ENCODE measurements at places on chromosomes 2 and 18. TPM values are rescaled to one million over a fixed set of nuclear protein-coding genes. Genes with fewer than 3 reads are reported as not detected.
A peak's percentile ranks its signal among the peaks of the same experiment; 100 is the strongest.

- no peak for DNase-seq
These were observed 19.3 kb downstream of the OXER1 start for GRCh38 chr2:42744545-42745082.

BMPR2 gene
- 31.2 TPM for polyA plus RNA-seq

DNA sequence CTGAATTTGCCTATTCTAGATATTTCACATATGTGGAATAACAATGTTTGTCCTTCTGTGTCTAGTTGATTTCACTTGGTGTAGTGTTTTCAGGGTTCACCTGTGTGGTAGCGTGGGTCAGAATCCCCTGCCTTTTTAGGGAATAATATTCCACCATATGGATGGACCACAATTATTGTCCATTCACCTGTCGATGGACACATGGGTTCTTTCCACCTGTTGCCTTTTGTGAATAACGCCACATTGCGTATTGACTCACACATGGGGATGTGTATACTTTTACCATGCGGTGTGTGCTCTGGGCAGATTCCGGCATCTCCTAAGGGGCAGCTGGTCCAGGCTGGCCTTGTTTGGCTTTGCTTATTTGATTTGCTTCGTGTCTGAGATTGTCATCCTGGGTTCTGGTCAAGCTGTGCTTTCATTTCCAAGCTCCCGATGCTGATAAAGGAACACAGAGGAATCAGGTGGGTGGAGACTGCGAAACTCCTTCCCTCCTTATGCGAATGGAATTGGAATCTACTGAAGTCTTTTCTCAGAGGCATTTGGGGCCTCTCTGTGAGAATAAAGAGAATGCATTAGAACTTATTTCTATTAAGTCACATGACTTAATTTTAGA is 18.9 kb upstream of the ALLC start:
- no peak for DNase-seq

FLACC1 gene
- 0.14 TPM for polyA plus RNA-seq

GRCh38 chr18:56637711-56638231 is 621 bp downstream of the TXNL1 start:
- no peak for DNase-seq

GRCh38 chr2:199762963-199763362 is 88.0 kb downstream of the FTCDNL1 start:
- DNase-seq = no peak

GRCh38 chr18:2312440-2312839 is 258.9 kb downstream of the METTL4 start:
- no peak for DNase-seq

DNA sequence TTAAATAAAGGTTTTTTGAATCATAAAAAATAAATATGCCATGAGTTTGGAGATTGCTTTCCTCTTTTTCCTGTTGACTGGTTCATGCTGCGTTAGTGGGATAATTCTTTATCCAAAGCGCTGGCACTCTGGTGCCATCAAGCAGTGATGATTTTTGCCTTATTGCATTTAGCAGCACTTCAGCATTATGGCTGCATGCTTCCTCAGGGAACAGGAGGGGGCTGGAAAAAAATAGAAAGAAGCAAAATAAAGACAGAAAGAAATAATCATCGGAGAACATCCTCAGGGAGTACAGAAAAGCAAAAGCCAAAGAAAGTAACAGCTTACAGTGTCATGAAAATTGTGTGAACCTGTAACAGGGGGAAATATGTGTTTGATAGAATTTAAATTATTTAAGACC is 1408.2 kb upstream of the PIK3C3 start:
- DNase-seq = no peak

DNA sequence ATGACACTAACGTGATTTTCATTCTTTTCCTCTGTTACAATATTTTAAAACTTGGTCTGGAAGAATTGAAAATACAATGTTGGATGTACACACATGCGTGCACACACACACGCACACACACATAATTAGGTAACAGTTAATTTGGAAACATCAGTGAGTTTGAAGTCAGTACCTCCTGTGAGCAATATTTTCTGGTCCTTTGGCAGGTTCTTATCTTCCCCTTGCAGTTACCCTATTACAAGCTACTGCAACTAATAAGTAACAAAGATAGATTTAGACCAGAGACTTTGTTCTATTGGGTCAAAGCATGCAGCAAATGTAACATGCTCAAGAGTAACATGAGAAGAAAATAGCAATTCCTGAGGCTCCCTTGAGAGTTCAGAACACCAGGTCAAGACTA is 73.3 kb downstream of the ZNF385B start:
- no peak for DNase-seq

- no peak for DNase-seq
These were observed 2.7 kb downstream of the STK16 start for GRCh38 chr2:219247678-219248642.

- peak; percentile 62 for DNase-seq
These were observed 156.7 kb downstream of the ARHGAP28 start for GRCh38 chr18:6885992-6886796.

- DNase-seq = no peak
These were observed 287.4 kb upstream of the HDAC4 start for GRCh38 chr2:239688122-239688681.

GRCh38 chr2:45337481-45337880 is 273.6 kb downstream of the SRBD1 start:
- DNase-seq = no peak

DNA sequence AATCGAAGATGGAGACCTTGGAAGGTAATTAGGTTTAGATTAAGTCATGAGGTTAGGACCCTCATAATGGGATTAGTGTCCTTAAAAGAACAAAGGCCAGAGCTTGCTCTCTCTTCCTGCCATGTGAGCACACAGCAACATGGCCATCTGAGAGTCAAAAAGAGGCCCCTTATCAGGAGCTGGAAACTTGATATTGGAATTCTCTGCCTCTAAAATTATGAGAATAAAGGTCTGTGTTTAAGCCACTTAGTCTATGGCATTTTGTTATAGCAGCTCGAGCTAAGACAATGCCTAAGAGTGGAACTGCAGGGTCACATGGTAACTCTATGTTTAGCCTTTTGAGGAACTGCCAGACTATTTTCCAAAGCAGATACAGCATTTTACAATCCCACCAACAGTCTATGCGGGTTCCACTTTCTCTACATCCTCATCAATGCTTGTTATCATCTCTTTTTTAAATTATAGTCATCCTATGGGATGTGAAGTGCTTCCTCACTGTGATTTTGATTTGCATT is 42.4 kb downstream of the THADA start:
- DNase-seq = no peak

DNA sequence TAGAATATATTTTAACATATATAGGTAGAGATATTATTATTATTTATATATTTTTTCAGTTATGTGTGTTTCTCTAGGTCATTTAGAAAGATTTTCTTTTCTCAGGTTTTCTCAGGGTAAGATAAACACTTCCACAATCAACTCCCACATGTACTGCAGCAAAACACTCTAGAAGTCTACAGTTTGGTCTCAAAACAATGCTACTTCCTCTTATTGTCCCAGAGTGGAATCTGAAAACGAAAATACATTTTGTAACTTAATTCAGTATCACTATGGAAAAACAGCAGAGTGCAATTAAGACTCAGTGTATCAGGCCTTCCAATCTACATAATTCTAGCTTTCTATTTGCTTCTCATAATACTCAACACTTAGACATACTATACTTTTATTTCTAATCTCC is 190.1 kb upstream of the SLC35G4 start:
- DNase-seq = peak; percentile 38

- peak; percentile 78 for DNase-seq
These were observed 118.4 kb downstream of the SH3BP4 start for GRCh38 chr2:235070063-235070706.

DNA sequence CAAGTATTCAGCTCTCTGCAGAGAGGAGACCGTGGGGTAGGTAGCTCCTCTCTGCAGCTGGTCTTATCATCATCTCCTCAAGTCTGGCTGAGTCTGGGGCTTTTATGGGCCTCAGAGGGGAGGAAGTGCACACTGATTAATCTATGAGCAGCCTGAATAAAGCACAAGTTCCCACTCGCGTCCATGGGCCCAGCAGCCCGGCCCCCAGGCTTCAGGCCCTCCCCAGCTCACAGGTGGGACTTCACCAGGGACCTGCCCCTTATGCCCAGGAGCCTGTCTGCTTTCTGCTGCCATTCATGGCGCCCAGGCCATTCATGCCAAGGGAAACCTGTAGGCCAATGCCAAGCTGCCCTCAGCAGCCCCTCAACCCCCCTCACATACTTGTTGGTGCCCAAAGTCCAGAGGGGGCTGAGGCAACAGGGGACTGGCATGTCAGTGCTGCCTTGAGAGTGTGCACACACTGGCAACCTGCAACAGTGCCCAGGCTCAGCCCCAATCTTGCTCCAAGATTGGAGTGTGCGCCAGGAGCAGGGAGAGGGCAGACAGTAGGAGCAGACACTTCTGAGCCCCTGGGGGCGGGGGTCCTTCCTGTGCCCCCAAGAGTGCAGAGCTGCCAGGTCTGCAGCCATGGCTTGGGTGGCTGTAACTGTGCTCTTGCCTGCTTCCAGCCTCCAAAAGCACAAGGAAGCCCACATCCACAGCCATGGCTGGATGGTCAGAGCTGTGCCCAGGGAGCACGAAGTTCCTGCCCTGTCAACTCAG is 375.6 kb upstream of the VWC2L start:
- DNase-seq = no peak

RAB27B gene
- polyA plus RNA-seq = not detected

DNA sequence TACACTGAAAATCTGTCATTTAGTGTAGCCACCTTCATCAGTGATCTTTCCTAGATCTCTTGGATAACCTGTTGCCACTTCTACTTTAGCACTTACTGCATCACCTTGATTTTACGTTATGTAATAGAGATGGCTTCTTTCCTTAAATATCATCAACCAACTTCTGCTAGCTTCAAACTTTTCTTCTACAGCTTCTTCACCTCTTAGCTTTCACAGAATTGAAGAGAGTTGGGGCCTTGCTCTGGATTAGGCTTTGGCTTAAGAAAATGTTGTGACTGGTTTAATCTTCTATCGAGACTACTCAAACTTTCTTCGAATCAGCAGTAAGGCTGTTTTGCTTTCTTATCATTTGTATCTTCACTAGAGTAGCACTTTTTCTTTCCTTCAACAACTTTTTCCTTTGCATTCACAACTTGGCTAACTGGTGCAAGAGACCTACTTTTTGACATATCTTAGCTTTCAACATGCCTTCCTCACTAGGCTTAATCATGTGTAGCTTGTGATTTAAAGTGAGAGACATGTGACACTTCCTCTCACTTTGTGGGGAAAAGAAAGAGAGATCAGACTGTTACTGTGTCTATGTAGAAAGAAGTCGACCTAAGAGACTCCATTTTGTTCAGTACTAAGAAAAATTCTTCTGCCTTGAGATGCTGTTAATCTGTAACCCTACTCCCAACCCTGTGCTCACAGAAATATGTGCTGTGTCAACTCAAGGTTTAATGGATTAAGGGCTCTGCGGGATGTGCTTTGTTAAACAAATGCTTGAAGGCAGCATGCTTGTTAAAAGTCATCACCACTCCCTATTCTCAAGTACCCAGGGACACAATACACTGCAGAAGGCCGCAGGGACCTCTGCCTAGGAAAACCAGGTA is 99.6 kb downstream of the ATL2 start:
- DNase-seq = no peak

OLA1 gene
- polyA plus RNA-seq = 19.6 TPM

DNA sequence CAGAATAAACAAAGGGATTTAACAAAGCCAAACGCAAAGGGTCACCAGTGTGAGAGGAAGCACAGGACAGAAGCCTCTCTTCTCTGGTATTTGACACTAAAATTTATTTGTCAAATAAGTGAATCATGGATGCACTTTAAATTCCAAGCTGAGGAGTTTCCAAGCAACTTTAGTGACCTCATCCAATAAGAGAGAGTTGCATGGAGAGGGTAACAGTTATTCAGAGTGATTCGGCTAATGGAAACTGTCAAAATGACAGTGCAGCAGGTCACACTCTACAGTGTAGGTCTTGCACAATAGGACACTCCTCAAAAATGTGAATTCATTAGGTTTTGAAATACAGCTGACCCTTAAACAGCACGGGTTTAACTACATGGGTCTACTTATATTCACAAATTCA is 103.9 kb upstream of the ACVR1C start:
- no peak for DNase-seq

DNA sequence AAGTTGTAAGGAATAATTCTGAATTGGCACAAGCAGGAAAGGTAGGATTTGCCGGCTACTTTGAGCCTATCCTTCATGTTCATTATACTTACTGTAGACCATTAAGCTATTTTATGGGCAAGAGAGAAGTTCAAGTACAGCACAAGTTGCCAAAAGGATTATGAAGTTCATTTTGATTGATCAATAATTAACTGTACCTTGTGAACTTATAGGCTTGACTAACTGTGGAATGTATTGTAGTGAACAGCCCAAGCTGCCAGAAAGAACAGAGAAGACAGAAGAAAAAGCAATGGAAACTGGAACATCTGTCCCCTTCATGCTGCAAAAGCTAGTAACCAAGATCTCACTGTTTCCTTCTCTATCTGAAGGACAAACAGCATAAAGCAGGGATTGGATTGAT is 810.1 kb upstream of the ZEB2 start:
- DNase-seq = no peak

DNA sequence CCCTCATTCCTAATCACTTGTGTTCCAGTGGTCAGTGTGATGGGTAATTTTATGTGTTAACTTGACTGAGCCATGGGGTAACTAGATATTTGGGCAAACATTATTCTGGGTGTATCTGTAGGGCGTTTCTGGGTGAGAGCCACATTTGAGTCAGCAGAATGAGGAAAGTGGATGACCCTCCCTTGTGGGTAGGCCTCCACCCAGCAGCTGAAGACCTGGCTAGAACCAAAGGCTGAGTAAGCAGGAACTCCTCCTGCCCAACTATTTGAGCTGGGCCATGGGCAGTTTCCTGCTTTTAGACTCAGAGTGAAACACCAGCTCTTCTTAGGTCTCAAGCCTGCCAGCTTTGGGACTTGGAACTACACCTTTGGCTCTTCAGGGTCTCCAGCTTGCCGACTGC is 141.8 kb downstream of the ACKR3 start:
- no peak for DNase-seq

GRCh38 chr2:240236217-240237111 is 96.0 kb upstream of the OTOS start:
- no peak for DNase-seq

GRCh38 chr2:64836566-64836965 is 152.6 kb upstream of the SLC1A4 start:
- no peak for DNase-seq

TGFA gene
- polyA plus RNA-seq = 0.32 TPM

DNA sequence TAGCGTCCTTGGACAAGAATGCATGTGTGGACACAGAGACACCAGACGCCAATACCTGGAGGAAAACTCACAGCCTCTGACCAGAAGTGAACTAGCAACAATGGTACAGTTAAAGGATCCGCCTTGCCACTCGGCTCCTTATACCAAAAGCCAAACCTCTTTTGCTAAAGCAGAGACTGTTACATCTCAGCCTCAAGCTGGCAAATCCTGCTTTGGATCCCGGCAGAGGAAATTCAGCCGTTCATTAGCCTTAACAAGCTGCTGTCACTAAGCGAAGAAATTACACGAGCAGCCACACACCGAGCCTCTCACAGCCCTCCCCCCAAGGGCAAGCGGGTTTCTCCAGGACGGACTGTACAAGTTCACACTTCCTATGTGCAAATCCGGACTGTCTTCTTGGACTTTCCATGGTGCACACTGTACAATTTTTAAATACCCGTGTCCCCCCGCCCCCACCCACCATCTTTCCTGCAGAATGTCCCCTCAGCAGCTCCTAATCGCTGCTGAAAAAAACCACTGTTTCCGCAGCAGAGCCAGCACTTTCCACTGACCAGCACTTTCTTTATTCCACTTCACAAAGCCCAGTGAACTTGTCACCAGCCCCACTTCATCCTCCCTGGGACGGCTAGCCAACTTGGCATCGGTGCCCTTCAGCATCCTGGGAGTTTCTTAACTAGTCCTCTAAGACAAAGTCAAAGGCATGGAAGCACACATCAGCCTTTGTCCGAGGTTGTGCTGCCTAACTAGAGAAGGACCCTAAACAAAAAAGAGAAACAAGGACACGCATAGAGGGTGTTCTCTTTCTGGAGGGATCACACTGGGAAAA is 1.5 kb downstream of the KLF7 start:
- DNase-seq = peak; percentile 84

All from endothelial cell of umbilical vein (primary cell).